ENCODE measurements at places on chromosomes 7 and 10.

- DNase-seq: no peak
Measured at GRCh38 chr10:80860719-80861118, 323.0 kb downstream of the SH2D4B start.

DNA sequence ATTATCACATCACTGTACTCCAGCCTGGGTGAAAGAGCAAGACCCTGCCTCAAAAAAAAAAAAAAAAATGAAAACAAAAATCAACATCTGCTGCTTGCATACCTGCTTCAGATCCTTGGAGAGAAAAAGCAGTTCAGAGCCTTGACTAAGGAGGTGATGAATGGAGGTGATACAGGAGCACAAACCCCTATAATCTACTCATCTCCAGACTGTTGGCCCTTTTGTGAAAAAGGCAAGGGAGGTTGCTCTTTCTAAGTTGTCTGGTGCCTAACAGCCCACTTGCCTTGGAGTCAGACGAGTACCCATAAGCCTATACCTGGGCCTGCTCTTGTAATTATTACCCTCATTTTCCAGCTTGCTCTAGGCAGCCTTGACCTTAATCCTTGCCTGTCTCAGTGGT lies 1.4 kb downstream of the SFXN2 start:
- DNase-seq: no peak

GRCh38 chr10:66931949-66932343 lies 6.1 kb downstream of the LRRTM3 start:
- no peak for DNase-seq

GRCh38 chr10:15453457-15453856 lies 82.4 kb upstream of the FAM171A1 start:
- DNase-seq: no peak

GRCh38 chr10:96072674-96073073 lies 29.3 kb downstream of the CCNJ start:
- no peak for DNase-seq

GRCh38 chr10:49123981-49124950 lies 8.9 kb upstream of the VSTM4 start:
- DNase-seq: no peak

GRCh38 chr10:68139448-68140272 lies 30.4 kb downstream of the MYPN start:
- DNase-seq: no peak

DNA sequence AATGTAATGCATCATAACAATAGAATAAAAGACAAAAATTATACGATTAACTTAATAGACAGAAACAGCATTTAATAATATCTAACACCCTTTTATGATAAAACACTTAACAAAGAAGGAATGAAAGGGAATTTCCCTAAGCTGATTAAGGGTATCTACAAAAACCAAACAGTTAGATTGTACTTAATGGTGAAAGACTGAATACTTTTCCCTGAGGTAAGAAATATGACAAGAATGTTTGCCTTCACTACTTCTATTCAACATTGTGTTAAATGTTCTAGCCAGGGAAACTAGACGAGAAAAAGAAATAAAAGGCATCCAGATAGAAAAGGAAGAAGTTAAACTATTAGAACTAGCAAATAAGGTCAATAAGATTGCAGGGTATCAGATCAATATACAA lies 276.9 kb downstream of the BAMBI start:
- DNase-seq: no peak

GRCh38 chr7:159095979-159096411 lies 48.7 kb downstream of the VIPR2 start:
- DNase-seq: no peak

DNA sequence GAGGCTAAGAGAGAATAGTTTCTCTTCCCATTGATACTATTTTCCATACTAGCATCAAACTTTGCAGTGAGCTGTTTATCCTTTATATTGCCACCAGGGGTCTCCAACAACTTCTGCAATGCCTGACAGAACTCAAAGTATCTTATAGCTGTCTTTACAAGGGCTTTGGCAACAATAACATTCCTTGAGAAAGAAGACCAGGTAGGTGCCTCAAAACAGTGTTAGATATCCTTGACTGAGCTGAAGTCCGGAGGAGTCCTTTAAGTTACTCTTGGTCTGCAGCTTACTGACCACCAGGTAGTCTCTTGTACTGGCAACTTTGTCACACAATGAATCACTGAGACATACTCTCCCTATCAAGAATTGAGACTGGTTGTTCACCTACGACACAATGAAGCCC lies 30.0 kb upstream of the TES start:
- DNase-seq: peak; percentile 9

GRCh38 chr7:118214051-118214832 lies 10.3 kb upstream of the ANKRD7 start:
- DNase-seq: peak; percentile 90

DNA sequence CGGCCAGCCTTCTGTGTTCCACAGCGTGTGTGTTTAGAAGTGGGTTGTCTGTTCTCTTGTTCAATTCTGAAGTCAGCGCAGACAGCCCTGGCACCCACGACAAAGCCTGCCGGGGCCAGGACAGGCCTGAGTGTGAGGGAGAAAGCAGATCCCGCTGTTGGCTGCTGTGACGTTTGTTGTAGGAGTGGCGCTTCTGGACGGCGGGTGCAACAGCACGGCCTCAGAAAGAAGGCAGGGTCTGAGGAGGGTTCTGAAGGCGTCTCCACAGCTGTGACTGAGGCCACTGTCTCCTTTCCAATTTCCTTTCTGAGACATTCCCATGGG lies 76.2 kb downstream of the VIPR2 start:
- no peak for DNase-seq

- peak; percentile 79 for DNase-seq
Measured at GRCh38 chr7:146956853-146957252, 840.3 kb downstream of the CNTNAP2 start.

DNA sequence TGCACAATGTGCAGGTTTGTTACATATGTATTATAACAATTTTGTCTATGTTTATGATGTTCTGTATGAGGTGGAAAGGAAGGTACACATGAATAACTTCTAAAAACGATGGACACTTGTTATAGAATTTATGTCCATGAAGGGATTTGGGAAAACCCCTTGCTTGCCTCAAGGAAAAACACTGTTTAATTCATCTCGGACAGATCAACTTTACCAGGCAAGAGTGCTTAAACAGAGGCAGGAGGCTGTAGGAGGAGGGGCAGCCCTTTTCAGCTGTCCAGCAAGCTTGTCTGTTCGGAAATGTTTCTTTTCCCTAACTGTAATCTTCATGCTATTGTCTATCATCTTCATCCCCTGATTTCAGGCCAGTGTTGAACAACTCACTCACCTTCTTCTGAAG lies 200.9 kb downstream of the CDC14C start:
- no peak for DNase-seq

GRCh38 chr7:129123510-129123857 lies 21.0 kb upstream of the TSPAN33 start:
- no peak for DNase-seq

GRCh38 chr10:116536810-116537209 lies 8.9 kb upstream of the PNLIP start:
- no peak for DNase-seq

DNA sequence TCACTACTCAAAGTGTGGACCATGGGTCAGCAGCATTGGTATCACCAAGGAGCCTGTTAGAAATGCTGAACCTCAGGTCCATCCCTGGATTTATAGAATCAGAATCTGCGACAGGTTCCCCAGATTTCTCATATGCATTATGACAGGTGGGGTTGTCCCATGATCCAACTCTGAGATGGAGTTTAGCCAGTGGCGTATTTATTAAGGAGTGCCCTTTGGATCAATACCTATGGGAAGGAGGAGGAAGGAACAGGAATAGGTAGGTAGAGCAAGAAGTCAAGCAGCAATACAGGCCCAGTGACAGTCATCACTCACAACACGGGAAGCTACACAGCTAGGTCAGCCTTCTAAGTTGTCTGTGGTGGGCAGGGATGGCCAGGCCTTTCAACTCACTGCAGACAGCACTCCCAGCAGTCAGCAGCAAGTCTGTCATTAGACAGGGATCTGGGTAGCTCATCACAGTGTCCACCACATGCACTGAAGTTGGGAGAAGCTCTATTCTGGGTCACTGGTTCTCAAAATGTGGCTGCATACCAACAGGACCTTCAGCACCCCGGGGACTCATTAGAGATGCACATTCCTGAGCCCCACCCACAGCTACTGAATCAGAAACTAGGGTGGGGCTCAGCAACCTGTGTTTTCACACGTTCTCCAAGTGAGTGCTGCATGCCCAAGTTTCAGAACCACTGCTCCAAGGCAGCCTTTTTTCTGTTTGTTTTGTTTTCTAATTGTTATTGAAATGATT lies 532.3 kb upstream of the GALNT17 start:
- no peak for DNase-seq

DNA sequence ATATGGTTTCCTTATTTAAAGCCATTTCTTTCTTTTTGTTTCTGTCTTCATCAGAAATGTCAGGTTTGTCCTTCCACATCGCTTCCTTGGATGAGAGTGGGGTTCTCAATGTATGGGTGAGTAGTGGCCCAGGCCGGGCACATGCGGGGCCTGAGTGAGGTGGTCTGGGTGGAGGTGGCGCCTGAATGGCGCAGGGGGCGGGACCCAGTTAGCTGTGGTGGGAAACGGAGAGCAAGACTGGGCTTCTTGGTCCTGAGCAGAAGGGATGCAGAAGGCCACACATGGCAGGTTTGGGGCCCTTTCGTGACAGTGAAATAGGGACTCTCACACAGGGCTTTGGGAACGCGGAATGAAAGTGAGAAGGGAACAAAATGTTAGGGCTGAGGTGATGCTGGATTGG lies 70.0 kb downstream of the DYNC2I1 start:
- DNase-seq: no peak

- no peak for DNase-seq
Measured at GRCh38 chr10:47111329-47111862, 188.6 kb upstream of the GDF10 start.

DNA sequence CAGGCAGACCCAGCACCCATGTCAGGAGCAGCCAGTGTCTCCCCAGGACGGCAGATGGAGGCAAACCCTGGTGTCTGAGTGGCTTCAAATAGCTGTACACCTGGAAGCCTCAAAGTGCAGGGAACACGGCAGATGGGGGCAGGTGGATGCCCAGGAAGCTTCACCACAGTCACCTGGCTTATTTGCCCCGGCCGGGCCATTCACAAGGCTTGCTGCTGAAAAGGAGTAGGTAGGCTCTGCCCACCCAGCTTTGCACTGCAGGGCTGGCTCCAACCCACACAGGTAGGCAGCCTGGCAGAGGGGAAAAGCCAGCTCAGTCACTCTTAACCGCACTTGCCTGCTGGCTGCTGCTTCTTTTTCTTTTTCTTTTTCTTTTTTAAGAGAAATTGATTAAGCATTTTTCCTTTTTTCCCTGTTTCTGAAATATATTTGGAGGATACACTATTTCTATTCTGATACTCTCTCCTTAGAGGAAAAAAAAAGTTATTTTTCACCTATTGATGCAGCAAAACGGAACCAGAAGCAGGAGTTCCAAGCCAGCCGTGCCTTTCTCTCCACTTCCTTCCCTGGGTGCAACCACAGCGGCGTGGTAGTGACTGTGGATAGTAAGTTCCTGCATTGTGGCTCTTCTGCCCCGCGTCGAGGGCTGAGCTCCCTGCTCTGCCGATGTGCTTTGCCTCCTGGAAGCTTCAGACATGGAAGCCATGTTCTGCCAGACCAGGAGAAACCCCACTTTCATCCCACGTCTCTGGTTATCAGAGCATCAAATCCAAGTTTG lies 118.3 kb downstream of the KLF6 start:
- no peak for DNase-seq

DNA sequence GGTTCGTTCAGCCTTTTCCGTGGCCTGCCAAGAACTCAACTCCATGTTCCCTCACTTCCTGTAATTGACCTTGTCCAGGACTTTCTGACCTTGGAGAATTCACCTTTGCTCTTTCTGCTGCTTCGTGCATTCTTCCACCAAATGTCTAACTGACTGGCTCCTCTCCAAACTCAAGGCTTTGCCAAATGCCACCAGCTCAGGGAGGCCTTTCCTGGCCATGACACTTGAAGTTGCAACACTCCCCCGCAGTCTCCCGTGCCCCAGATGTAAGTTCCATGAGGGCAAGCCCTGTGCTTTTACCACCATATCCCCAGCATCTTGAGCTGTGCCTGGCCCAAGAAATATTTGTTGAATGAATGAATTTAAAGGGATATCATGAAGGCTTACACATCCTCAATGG lies 238.4 kb downstream of the ARHGAP21 start:
- no peak for DNase-seq
